ENCODE measurements at places on chromosomes 2 and 18.

- peak; percentile 61 for DNase-seq
These were observed 13.9 kb upstream of the SULT1C4 start for GRCh38 chr2:108363908-108364225.

DNA sequence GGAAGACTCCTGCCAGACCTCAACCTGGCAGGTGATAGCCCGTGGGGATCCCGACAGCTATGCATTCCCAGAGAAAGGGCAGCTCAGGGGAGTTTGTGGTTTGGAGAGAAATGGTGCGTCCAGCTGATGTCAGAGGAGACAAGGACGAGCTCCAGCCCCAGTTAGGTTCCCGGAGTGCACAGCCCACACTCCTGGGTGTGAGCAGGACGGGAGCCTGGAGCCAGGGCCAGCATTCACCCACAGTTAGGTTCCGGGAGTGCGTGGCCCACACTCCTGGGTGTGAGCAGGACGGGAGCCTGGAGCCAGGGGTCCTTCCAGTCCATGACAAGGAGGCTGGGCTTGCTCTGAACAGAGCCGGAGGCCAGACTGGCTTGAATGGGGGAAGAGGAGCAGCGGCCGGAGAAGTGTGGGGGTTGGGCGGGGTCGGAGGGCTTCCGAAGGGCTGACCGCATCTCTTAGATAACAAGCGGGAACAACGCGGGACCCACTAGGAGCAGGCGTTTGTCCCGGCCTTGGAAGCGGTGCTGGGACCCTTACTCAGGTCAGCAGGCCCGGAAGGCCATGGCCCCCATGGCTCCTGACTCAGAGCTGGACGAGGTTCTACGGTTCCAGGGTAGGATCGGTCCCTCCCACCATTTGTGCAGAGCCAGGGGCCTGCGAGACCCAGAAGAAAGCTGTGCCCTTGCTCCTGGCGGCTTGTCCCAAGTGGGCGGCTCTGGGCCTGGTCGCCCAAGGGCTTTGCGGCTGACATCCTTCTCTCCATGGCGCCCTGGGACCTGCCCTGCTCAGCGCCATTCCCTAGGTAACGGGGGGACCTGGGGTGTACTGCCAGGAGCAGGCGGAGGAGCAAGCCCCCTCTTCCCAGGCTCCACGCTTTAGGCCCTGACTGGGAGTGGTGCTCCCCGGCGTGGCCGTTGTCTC lies 185.6 kb downstream of the RTP5 start:
- no peak for DNase-seq

DNA sequence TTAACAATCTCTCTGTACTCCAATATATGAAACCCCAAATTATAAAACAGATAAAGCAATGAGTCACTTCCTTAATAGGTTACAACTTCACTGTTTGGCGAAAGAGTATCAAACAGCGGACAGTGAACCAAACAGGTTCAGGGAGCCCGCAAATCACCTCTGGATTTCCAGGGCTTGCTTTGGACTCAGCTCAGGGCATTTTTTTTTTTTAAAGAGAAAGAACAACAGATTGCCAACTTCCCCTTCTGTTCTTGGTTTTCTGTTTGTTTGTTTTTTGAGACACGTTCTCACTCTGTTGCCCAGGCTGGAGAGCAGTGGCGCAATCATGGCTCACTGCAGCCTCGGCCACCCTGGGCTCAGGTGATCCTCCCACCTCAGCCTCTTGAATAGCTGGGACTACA lies 52.7 kb downstream of the ABCB11 start:
- DNase-seq, result no peak

DNA sequence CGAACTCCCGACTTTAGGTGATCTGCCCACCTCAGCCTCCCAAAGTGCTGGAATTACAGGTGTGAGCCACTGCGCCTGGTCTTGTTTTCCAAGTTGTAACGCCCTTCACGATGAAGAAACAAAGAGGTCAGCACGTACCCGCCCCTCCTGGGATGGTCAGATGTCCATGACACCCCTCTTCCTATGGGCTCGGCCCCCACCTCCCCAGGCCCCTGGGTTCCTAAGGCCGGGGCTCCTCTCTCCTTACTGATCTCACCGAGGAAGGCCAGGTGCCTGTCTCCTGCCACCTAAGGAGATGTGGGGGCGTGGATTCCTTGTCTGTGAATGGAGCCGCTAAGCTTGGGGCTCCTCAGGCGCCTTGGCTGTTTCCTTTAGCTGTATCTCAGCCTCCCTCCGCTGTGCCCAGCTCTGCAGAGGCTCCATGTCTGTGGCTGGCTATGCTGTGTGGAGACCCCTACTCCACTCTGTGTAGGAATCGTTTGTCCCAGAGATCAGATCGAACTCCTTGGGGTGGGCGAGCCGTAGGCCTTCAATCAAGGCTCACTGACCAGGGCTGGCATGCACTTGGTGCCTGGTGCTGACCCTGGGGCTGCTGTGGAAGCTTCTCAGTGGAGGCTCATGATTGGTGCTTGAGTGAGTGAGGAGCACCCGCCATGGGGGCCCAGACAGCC lies 8.8 kb downstream of the COLEC11 start:
- no peak for DNase-seq

- DNase-seq, result no peak
These were observed 8.4 kb upstream of the C2orf72 start for GRCh38 chr2:231028889-231029288.

DNA sequence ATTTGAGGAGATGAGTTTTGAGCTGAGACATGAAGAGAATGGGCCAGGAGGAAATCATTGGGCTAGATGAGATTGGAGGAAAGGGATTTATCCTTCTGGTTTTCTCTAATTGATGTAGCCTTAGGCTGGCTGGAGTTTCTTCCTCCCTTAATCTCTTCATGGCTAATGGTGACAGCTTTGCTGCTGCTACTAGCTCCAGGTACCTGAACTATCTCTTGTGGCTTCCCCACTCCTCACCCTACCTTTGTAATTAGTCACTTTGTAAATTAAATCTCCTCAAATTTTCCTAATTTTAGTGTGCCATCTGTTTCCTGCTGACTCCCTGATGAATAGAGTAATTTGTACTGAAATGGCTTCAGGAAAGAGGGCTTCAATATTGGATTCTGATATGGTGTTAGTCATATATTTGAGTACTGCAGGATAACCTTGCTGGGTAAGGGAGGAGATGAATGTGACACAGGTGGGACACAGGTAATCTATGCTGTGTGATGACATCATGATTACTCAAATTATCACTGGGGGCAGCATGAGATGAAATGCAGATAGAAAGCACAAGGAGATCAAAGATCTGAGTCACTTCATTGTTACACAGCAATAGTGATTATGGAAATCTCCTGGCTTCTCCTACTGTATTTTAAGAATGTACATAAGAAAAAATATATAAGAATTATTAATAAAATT lies 1134.1 kb upstream of the DDX18 start:
- no peak for DNase-seq

DNA sequence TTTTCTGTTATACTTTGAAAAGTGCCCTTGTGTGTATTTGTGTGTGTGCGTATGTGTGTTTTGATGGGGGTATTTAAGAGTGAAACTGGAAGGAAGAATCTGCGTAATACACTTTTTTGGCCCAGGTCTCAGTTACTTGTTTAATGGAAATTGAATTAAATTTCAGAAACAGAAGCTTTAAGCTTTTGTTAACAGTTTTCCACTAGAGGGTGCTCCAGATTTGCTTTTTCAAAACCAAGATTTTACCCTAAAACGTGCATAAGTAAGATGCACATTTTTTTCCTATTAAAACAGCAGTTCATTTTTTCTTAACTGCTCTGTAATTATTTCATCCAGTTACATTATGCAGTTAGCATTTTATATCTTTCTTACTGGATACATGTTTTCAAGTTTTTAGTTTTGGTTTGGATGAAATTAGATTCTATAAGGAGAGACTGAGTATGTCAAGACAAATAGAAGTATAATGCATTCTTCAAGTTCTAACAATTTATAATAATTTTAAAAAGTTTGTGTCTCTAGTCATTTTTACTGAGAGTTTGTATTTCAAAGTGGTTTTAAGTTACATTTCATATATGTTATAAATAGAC lies 97.2 kb downstream of the PIK3C3 start:
- peak; percentile 38 for DNase-seq

DNA sequence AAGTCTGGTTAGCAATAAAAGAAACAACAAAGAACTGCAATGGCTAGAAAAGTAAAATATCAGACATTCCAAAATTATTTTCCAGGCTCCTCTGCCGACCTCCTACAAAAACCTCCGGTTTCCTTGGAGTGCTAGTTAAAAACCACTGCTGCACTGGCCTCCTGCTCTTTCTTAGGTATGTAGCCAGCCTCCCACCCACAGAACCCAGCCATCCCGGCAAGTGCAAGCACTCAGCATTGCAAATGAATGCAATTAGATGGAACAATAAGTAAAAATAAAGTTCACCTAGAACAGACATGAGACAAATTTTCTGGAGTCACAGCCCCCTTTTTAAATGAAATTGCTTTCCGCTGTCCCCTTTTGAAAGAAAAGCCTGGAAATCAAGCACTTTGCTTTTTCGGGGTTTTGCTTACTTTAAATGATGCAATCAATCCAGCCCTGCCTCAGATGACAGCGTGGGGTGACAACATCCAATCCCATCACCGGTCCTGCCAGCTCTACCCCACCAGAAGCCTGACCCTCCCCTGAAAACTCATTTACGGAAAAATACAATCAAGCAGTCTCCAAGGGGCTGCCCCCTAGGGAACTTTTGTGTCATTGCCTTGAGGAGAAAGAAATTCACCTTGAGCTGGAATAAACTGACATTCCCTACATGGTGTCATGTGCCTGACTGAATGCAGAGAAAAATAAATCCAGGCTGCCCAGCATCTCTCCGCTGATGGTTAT lies 199.8 kb downstream of the EPHA4 start:
- DNase-seq, result no peak

DNA sequence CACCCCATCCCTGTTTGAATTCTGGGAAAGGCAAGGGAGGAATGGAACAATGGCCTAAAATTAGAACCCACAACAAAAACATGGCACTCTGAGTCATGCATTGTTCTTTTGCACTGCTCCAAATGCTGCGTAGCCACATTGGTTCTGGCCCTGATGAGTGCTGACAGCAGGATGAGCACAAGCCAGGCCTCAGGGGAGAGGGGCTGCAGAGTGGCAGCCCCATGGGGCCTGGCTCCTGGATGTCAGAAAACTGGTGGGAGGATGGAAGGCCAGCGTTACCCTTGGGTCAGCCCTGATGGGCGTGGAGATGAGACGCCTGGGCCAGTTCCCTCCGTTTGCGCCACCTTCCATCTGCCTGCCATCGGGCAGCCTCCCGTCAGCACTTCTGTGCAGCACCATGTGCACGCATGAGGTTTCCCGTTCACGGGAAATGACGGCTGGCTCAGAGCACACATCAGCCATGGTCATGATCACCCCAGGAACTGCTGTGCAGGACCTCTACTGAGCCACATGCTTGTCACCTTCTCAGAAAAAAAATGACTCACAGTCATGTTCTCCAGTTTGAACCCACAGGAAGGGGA lies 65.6 kb downstream of the CYP26B1 start:
- DNase-seq, result no peak

GRCh38 chr2:133082034-133082433 lies 412.0 kb upstream of the LYPD1 start:
- no peak for DNase-seq

- DNase-seq, result no peak
These were observed 289.8 kb downstream of the ICOS start for GRCh38 chr2:204226305-204226880.

DNA sequence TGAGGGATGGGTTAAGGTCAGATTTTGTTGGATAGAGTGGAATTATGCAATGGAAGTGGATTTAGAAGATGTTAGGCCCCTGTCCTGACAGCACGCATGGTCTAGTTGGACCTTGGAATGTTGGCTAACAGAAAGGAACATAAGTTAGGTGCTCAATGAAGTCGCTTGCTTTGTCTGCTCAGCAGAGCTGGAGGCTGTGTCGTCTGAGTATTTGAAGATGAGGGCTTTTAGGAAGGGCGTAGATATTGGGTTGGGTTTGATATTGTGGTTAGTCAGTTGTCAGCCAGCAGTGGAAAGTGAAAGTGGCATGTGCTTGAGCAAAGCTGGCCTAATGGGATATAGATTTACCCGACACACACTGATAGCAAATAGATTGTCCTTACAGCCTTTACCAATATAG lies 239.3 kb downstream of the PRKCE start:
- DNase-seq, result no peak

DNA sequence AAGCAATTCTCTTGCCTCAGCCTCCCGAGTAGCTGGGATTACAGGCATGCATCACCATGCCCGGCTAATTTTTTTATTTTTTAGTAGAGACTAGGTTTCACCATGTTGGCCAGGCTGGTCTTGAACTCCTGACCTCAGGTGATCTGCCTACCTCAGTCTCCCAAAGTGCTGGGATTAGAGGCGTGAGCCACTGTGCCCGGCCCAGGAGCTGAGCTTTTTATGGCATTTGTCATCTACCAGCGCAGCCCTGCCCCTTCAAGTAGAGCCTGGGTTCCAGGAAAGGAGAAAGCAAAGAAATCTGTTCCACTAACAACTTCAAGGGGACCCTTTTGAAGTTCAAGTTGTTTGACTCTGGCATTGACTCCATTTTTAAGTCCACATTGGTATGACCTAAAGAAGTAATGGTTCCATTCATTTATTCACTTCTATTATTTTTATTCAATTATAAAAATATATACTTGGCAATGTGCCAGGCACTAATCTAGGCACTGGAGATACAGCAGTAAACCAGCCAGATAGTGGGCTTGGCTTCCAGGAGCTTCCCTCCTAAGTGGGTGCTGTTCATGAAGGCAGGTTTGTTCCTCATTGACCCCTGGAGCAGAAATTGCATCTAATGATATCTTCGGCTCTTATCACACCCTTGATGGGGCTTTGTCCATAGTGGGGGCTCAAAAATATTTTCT lies 8.0 kb upstream of the SFTPB start:
- no peak for DNase-seq

GRCh38 chr2:70258532-70258875 lies 567 bp downstream of the PCYOX1 start:
- peak; percentile 46 for DNase-seq

- no peak for DNase-seq
These were observed 23.2 kb upstream of the TACR1 start for GRCh38 chr2:75222527-75222926.

GRCh38 chr2:176592216-176592615 lies 323.0 kb downstream of the MTX2 start:
- DNase-seq, result no peak

GRCh38 chr2:169715379-169716237 lies 18.0 kb upstream of the KLHL23 start:
- peak; percentile 39 for DNase-seq

GRCh38 chr18:73458186-73458964 lies 590.6 kb upstream of the NETO1 start:
- peak; percentile 80 for DNase-seq

GRCh38 chr2:46368401-46368800 lies 71.2 kb downstream of the EPAS1 start:
- DNase-seq, result no peak

GRCh38 chr18:13179566-13180113 lies 38.9 kb upstream of the LDLRAD4 start:
- no peak for DNase-seq

GRCh38 chr18:37900326-37900725 lies 334.7 kb upstream of the CELF4 start:
- DNase-seq, result no peak

DNA sequence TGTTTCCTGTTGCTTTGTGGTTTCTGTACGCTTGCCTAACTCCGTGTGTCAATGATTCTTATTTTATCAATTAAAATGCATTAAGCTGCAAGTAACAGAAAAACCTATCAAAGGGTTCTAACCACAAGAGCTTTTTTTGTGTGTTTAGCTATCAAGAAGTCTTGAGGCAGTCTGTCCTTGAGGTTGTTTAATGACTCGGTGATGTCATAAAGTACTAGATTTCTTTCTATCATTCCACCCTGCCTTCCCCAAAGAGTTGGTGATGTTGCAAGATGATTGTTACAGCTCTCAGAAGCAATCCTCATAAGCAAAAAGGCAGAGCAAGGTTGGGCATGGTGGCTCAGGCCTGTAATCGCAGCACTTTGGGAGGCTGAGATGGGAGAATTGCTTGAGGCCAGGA lies 51.9 kb upstream of the SPTBN1 start:
- DNase-seq, result peak; percentile 63

- no peak for DNase-seq
These were observed 198.7 kb downstream of the BCL11A start for GRCh38 chr2:60354713-60355112.

Measured in EH (cell line).